ENCODE measurements at places on chromosomes 4 and X. TPM values are rescaled to one million over a fixed set of nuclear protein-coding genes. Genes with fewer than 3 reads are reported as not detected.

- no peak overlapping the region for H3K27ac ChIP-seq
- DNase-seq: no peak
- H3K27me3 ChIP-seq: no peaks in the 10 kb centered on the region
- no peak overlapping the region for H3K4me3 ChIP-seq
- no peaks in the 10 kb centered on the region for H3K36me3 ChIP-seq
These were observed 37.7 kb upstream of the ENPP6 start for GRCh38 chr4:184255361-184255760.

GRCh38 chr4:18012134-18012806 is 9.3 kb downstream of the LCORL start:
- DNase-seq: no peak
- no peak overlapping the region for H3K4me3 ChIP-seq
- 0 out of 2 replicates have a peak, but pooled peaks cover 6% of the 10 kb centered on the region for H3K4me1 ChIP-seq
- H3K27me3 ChIP-seq: no peaks in the 10 kb centered on the region

DNA sequence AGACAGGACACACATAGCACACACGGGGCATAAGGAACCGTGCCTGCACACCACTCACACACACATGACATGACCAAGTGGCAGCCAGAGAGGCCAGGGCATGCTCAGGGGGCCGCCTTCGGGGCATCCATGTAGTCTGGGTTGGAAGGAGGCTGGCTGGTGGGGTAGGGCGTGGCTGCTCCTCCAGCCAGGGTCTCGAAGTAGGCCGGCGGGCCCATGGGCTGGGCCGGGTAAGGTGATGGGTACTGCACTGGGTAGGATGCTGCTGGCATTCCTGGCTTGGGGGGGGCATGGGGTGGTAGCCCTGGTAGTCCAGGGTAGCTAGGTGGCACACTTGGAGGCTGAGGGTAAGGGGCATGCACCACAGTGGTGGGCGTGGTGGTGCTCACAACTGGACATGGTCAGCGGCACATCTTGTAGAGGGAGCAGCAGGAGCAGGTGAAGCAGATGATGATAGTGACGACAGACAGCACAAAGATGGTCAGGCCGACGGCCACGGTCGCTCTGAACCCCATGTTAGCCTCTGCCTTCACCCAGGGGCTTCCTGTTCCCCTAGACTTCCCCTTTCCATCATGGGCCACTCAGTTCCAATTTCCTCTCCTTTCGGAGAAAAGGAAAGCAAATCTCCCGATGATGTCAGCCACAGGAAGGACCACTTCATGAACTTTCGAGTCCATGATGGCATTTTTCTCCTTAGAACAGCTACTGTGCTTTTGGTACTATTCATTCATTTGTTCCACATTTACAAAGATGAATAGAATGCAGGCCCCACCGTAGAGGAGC is 10.9 kb upstream of the DDX3X start:
- H3K36me3 ChIP-seq: no peaks in the 10 kb centered on the region
- H3K27me3 ChIP-seq: no peaks in the 10 kb centered on the region
- H3K27ac ChIP-seq: no peak overlapping the region
- no peak overlapping the region for H3K4me3 ChIP-seq
- no peaks in the 10 kb centered on the region for H3K4me1 ChIP-seq

DNA sequence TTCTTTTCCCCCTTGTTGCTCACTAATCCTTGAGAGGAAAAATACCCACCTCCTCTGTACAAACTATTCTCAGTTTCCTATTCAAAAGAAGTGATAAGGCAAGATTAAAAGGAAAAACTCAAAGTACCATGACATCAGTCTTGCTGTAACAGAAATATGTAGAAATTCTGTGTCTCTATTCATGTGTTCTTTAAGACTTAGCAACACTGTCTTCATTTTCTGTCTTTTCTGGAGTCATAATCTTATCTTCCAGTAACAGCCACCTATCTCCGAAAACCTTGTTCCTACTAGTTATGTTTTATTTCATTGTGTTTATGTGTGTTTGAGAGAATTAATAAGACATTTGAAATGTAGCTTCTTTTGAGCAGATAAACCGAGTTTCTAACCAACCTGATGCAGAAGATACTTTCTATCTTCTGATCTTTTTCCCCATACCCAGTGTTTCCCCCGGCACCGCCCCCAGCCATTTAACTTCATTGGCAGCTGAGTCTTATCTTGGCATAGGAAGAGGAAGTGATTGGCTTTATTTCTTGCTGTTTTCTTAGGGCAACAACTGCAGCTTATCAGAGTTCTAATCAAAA is 8.0 kb downstream of the FAM241A start:
- H3K36me3 ChIP-seq: no peaks in the 10 kb centered on the region
- H3K4me1 ChIP-seq: no peaks in the 10 kb centered on the region
- no peaks in the 10 kb centered on the region for H3K27me3 ChIP-seq
- DNase-seq: no peak
- no peak overlapping the region for H3K4me3 ChIP-seq
- no peak overlapping the region for H3K27ac ChIP-seq

GRCh38 chr4:125317525-125317877 is 2.7 kb downstream of the FAT4 start:
- no peak overlapping the region for H3K27ac ChIP-seq
- peak overlapping the region; percentile 92 for H3K4me3 ChIP-seq
- DNase-seq: peak; percentile 78

GAGE12J gene
- total RNA-seq: not detected

ADAM29 gene
- not detected for total RNA-seq

DUX4 gene
- total RNA-seq: not detected

TCP11X2 gene
- not detected for total RNA-seq

JAKMIP1 gene
- not detected for total RNA-seq

SLC25A6 gene
- total RNA-seq: 256 TPM

PDE5A gene
- total RNA-seq: 13.8 TPM

ALPK1 gene
- 7.9 TPM for total RNA-seq

SULT1B1 gene
- total RNA-seq: 2.6 TPM

F9 gene
- total RNA-seq: not detected

All from GM23248 (cell line).